ENCODE measurements at places on chromosomes 11 and 22.

DNA sequence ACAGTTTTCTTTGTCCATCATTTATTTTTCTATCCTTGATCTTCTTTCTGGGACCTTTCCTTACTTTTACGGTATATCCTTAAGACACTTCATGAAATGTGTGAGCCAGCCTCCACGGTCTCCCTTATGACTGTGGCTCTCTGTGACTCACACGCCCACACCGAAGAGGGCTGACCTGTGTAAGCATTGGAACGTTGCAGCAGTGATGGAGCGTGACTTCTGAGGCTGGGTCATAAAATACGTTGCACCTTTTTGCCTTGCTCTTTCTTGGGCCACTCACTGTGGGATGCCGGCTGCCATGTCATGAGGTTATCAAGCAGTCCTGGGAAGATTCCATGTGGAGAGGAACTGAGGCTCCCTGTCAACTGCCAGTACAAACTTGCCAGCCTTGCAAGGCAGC, 96.3 kb upstream of the RAB1B start:
- no peak for DNase-seq

DNA sequence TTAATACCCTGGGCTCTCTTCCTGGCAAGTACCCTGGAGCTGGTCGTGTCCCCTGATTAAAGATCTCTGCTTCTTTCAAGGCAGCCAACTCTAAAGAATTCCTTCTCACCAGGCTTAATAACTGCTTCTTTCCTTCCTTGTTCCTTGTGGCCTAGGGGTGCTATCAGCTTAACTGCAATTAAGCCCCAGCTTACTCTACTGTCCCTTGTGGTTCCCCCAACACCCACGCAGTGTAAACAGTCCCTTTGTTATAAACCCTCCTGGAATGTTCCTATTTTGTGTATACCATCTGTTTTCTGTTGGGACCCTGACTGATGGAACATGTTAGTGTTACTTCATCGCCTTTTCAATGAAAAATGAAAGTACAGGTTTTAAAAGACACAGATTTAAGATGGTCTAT, 126.4 kb upstream of the KIRREL3 start:
- no peak for DNase-seq

- no peak for DNase-seq
Measured at GRCh38 chr11:60801194-60801593, 16.1 kb downstream of the MS4A10 start.

DNA sequence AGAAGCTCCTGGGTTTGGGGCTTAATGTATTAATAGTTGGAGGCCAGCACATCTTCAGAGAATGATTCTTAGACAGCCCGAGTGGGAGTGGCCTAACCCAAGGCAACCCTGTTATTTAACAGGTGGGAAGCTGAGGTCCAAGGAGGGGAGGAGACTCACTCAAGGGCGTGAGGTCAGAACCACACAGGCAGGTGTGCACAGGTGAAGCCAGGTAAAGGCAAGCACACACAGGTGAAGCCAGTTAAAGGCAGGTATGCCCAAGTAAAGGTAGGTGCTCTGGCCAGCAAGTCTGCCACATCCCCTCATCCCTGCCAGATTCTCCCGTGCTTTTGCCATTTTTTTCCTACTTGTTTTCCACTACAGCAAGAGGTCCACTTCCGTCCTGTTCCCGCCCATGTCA, 2.9 kb upstream of the SHANK2 start:
- no peak for DNase-seq

GRCh38 chr11:1171223-1171984, 13.7 kb downstream of the MUC5AC start:
- DNase-seq = peak; percentile 17

DNA sequence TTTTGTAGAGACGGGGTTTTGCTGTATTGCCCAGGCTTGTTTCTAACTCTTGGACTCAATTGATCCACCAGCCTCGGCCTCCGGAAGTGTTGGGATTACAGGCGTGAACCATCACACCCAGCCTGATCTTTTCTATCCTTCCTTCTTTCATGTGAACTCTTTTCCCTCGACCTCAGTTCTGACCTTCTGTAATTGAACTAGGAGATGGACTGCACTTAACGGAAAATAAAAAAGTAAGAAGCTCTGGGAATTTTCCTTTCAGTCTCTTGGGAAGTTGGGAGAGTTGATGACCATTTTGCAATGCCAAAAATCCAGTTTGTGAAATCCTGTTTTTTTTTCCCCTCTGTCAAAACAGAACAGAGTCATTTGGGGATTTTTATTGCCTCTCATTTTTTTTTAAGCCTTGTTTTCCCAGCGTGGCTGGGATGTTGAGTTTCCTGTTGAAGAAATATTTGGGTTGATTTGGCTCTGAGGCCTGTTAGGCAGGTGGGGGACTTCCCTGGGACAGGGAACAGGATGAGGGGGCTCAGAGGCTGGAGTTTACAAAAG, 26.9 kb upstream of the CYB5R3 start:
- no peak for DNase-seq

DNA sequence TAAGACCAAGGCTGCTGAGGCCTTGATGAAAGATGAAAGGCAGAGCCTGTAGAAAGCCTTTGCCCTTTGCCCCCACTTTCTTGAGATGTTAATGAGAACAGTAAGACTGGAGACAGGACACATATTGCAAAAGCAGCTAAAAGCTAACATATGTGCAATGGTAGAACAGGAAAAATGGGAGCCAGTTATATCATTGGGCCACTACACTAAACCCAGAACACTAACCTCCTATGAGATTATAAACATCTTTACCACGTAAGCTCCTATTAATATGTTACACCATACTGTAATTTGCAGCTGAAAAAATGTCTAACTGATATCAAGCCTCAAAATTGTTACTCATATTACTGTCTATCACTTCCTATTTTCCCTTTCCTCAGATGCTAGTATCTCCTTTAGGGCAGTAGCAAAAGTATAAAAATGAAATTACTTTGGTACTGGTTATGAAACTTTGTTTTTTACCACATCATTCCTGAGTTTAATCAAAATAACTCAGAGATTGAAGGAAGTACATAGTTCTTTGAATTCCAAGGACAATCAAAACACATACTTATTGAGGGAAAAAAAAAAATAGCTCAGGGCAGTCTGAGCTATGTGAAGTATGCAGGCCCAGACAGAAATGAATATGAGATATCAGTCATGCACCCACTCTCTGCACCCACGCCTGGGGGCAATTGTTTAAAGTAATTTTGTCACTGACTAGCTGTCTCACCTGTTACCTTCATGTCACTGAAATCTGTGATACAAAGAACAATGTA, 9.1 kb downstream of the HPS5 start:
- DNase-seq = no peak

DNA sequence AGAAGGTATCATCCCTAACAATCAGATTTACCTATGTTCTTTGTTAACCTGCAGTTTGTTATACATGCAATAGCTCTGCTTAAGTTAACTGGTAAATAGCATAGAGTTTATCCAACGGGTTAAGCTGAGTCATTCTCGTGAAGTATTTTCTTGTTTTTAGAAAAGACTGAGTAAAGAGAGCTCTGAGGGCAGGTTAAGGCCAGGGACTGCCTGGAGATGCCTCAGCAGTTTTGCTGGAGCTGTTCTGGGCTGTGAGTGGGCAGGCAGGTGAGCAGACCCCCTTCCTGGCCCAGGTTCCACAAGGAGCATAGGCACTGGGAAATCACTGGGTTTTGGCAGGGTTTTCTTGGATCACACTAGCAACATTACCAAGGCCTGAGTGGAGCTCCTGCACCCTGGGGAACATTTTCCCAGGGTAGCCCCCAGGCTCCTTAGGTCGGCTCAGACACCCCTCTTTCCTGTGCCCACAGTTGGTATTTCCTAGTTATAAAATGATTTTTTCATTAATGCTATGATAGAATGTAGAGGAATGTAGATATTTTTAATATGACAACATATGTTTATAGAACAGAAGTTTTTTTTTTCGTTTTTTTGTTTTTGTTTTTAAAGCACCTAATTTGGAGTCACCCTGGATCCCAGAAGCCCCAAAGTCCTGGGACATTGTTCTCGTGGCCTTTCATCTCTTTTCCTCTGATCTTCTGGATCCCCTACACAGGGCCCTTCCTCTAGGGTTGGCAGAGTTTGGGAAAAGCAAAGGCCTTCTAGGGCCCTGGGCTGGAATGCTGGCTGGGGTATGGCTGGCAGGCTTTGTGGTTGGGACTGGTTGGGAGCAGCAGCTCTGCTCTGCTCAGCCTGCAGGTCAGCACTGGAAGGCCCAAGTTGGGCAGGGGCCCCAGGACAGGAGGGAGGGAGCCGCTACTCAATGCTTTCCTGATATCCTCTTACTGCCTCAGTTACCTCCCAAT, 26.7 kb downstream of the IRAG1 start:
- DNase-seq = no peak

- no peak for DNase-seq
Measured at GRCh38 chr22:49824936-49825335, 2.7 kb downstream of the BRD1 start.

DNA sequence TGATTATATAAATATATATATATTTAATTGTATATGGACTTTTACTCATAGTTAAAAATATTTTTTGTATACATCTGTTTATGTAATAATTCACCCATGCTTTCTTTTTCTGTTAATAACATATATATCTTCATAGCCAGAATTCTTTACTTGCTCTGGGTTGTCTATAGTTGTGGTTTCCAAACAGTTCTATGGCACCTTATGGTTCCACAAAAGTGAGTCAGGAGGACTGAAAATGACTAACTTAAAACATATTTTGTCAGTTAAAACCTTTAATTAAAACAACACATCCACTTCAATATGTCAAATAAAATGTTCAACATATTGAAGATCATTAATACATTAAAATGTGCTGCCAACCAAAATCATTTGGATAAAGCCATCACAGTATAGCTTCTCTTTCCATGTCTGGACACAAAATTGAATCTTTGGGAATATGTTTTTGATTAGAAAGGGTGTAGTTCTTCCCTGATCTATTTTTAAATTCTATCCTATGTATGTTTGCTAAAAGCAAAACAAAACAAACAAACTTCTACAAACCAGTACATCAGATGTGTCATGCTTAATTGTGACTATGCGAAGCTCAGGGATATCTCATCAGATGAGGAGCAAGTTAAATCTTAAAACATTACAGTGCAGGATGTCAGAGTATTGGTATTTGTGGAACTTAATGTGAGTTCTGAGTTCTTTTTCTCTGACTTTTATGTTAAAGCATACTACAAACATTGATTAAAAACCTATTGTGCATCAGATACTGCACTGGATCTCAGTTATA, 1488.4 kb upstream of the TENM4 start:
- DNase-seq = no peak

DNA sequence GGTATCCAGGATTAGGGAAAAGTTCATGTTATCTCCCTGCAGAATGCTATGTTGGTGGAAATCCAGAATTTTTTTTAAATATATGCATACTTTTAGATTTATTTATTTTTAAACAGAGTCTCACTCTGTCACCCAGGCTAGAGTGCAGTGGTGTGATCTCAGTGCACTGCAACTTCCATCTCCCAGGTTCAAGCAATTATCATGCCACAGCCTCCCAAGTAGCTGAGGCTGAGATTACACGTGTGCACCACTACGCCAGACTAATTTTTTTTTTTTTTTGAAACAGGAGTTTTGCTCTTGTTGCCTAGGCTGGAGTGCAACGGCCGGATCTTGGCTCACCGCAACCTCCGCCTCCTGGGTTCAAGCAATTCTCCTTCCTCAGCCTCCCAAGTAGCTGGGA, 2.6 kb downstream of the PACSIN2 start:
- no peak for DNase-seq
